ENCODE measurements at places on chromosomes 6 and 20.

DNA sequence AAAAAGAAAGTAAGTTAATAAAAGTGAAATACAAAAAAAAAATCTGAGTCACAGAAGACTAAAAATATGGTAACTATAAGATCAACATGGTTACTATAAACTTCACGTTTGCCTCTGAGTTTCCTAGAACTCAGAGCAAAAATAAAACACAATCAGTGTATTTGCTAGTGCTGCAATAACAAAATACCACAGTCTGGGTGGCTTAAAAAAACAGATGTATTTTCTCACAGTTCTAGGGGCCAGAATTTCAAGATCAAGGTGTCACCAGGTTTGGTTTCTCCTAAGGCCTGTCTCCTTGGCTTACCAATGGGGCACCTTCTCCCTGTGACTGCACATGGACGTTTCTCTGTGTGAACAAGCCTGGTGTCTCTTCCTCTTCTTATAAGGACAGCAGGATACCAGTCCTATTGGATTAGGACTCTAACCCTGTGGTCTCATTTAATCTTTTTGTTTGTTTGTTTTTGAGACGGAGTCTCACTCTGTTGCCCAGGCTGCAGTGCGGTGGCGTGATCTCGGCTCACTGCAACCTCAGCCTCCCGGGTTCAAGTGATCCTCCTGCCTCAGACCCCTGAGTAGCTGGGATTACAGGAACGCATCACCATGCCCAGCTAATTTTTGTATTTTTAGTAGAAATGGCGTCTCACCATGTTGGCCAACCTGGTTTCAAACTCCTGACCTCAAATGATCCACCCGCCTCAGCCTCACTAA, 104.9 kb upstream of the LOC128125822 start:
- no peak for DNase-seq

DNA sequence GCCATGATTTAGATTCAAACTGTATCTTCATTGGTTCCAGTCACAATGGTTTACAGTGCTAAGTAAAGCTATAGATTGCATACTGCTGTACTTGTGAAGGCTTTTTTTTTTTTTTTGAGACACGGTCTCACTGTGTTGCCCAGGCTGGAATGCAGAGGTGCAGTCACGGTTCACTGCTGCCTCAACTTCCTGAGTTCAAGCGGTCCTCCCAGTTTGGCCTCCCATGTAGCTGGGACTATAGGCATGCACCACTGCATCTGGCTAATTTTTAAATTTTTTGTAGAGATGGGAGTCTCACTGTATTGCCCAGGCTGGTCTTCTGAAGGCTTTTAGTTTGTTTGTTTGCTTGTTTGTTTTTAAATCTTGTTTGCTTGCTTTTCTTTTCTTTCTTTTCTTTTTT, 24.9 kb downstream of the ITCH start:
- no peak for DNase-seq

GRCh38 chr20:37745553-37745952, 51.7 kb downstream of the CTNNBL1 start:
- no peak for DNase-seq

DNA sequence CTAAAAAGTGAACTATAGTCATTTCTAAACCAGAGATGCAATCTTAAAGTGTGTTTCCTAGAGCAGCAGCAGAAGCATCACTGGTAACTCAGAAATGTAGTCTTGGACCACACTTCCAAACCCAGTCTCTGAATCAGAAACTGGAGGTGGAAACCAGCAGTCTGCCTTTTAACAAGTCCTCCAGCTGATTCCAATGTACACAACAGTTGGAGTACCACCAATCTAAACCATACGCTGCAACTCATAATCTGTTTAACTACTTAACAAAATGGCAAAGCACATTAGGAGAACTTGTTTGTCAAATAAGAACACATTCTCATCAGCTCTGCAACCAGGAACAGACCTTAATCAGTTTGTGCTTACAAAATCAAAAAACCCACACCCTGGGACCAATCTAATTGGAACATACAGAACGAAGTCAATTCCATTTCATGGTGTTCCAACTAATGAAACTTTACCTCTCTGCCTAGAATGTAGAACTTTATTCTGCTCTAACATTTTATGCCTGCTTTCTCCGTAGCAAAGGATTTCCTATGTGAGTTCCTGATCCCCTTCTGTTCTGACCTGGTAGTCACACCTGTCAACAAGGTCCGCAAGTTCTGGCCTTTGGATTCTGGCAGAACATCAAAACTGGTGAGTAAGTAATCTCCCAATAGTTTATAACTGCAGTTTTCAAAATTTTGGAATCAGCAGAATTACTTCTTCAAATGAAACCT, 390.4 kb downstream of the HTR1B start:
- DNase-seq, result no peak

DNA sequence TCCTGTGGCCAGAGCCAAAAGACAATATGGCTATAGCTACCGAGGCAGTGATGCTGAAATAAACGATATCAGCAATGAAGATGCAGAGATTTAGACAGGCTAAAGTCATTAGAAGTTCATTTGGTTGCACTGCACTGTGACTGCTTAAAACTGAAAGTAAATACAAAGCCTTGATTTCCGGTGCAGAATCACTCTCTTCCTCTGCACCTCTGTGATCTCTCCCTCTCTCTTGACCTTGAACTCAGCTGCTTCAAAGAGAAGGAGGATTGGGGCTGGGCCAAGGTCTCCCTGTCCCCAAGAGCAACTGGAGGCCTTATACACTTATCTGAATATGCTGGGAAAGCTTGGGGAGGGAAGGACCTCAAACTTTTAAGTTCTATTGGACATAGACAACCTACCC, 34.6 kb upstream of the SPACA1 start:
- DNase-seq, result no peak

DNA sequence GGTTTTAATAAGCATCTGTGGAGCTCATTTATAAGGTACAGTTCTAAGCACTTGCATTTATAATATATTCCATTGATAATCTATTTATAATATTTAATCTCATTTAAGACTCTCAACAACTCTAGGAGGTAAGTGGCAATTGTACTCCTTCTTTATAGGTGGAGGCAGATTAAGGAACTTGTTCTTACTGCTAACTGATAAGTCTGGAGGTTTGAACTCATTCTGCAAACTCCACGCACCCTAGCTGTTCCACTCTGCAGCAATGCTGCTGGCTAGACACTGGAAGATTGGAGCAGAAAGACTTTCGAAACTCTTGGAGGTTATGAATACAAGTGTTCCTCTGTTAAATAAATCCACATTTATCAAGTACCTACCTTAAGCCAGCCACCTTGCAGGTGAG, 793 bp upstream of the HDAC2 start:
- DNase-seq, result no peak

DNA sequence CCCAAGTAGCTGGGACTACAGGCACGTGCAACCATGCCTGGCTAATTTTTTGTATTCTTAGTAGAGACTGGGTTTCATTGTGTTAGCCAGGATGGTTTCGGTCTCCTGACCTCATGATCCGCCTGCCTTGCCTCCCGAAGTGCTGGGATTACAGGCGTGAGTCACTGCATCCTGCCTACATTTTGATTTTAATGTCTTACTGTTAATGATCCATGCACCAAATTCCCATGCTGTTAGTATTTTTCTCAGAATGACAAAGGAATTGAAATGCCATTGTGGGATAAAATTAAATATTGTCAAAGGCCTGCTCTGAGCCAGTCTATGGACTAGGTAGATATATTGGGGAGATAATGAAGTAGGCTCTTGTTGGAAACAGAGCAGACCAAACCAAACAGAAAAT, 28.2 kb downstream of the CBFA2T2 start:
- DNase-seq, result no peak

GRCh38 chr6:10315034-10315433, 99.8 kb downstream of the TFAP2A start:
- DNase-seq, result peak; percentile 71

DNA sequence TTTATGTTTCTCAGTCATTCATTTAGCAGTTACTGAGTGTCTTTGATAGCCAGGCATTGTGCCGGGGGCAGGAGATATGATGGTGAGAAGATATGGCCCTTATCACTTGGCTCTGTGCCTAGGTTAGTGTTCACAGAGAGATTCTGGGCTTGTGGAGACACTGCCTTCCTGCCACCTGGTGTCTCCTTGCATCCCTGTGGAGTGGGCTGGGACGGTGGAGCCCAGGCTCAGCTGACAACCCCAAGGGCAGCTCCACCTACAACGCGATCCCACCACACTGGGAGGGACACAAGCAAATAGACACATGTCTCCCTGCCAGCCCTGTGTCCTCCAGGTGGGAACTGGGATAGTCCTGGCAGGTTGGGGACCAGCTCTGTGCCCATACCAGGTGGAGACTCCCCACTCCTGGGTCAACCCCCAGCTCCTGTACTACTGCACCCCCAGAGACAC, 30.3 kb upstream of the VEGFA start:
- DNase-seq, result no peak

DNA sequence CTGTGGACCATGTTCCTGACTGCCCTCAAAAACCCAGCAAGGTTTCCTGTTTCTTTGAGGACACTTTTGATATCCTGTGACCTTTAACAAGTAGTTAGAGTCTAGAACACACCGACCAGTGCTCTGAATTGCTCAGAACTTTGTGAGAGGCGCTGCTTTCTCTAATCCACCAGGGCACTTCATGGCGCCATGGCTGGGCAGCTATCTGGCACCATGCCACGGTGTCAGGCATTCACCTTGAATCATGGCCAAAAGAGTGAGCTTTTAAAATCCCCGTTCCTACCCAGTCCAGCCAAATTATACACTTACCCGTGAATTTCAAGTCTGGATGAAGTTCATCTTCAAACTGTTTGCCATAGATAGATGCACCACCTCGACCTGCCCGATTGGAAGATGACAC, 17.0 kb upstream of the CPNE5 start:
- DNase-seq, result no peak

DNA sequence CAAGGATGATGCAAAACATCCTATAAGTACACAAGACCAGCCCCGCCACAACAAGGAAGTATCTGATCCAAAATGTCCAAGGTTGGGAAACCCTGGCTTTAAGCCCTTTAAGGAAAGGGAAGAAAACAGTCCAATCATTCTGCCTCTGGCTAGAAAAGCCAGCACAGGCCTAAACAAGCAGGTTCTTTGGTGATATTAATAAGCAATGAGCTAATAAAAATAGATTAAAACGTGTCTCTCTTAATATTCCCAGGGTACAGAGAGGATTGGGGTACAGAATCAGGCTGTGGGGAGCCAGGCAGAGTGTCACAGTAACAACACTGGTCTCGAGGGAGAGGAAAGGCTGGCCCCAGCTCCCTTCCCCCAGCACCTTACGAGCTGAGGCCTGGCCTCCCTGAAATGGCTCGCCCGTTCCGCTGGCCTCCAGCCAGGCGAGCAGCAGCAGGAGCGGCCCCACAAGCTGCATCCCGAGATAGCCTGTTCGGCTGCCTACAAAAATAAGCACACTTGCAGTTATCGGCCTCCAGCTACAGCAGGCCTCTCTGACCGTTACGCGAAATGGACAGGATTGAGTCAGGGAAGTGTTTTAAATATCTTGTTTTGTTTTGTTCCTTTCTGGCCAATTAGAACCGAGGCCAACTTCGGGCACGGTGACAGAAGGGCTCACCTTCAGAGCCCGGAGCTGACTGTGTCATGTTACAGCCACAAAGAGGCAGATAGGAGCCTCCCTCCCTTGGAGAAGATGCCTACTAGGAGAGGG, 4.0 kb upstream of the ZMYND8 start:
- DNase-seq, result no peak

DNA sequence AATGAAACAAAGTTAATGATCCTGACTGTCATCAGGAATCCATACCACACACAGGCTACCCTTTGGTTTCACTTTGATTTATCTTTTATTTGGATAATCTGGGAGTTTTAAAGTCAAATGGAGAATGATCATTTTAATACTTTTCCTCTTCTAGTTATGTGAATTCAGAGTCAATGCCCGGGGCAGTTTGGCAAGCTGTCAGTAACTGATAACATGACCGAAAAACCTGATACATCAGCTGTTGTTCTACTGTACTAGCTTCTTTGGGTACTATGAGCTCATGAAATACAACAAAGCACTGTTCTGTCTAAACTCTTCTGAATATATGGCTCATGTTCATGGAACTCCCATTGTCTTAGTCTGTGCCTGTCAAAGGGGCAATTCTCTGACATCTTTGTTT, 30.2 kb downstream of the KLHL31 start:
- DNase-seq, result no peak

- DNase-seq, result no peak
Observed at GRCh38 chr6:1326535-1327121, 14.7 kb downstream of the FOXQ1 start.

DNA sequence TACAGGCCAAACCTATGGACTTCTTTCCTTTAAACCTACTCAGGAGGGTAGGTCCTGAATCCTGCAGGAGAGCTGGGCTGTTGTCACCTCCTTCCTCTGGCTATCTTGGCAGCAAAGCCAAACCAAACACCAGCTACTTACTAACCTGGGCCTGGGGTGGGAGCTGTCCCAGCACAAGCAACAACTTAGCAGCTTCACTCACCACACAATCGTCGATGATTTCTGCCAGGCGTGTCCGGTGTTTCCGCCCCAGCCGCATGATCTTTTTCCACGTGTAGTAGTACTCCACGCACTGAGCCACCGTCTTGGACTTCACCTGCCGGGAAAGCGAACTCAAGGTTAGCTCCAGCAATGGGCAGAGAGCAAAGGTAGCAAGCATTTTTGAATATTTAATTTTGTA, 25.4 kb upstream of the MRPS10 start:
- DNase-seq, result no peak

GRCh38 chr6:99013661-99014060, 65.9 kb upstream of the FBXL4 start:
- DNase-seq, result no peak

DNA sequence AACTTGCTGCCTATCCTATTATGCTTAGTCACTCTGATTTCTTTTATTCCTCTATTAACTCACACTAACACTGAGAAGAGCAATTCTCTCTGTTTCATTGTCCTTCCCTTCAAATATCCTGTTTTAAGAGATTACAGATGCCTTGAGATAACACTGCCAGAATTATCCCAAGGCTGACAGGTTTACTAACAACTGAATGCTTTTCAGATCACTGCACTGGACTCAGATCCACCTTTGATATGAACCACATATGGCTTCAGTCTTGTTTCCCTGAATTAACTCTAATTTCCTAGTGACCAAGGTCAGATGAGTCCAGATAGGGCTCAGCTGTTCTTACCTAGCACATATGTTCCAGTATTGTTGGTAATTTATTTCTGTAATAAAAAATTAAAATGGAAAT, 633.1 kb downstream of the GRIK2 start:
- no peak for DNase-seq

- no peak for DNase-seq
Observed at GRCh38 chr20:5606350-5606749, 143.9 kb upstream of the SHLD1 start.

- DNase-seq, result no peak
Observed at GRCh38 chr6:144621332-144621731, 336.2 kb downstream of the UTRN start.

All from iPS DF 19.7 (cell line).